ENCODE measurements at places on chromosomes 2 and 18. TPM values are rescaled to one million over a fixed set of nuclear protein-coding genes. Genes with fewer than 3 reads are reported as not detected.

RUFY4 gene
- total RNA-seq: 2.6 TPM

LOXL3 gene
- total RNA-seq: 1.4 TPM

GAREM1 gene
- 0.57 TPM for total RNA-seq

MEIS1 gene
- 9.8 TPM for total RNA-seq

RNF138 gene
- 46.8 TPM for total RNA-seq

ABCG8 gene
- total RNA-seq: under 0.01 TPM

KLHL29 gene
- 1.4 TPM for total RNA-seq

ITGA6 gene
- 38.2 TPM for total RNA-seq

AQP12A gene
- total RNA-seq: not detected

RGPD6 gene
- total RNA-seq: 10.0 TPM

HOXD13 gene
- not detected for total RNA-seq

MRO gene
- 1.4 TPM for total RNA-seq

RFTN2 gene
- 1.4 TPM for total RNA-seq

PLCD4 gene
- 0.57 TPM for total RNA-seq

RAMP1 gene
- total RNA-seq: 6.3 TPM

WDR33 gene
- 39.0 TPM for total RNA-seq

NOP58 gene
- 94.9 TPM for total RNA-seq

MFSD2B gene
- total RNA-seq: 0.19 TPM

PRSS56 gene
- 0.19 TPM for total RNA-seq

MAPK4 gene
- 6.9 TPM for total RNA-seq

TUBB8B gene
- 0.14 TPM for total RNA-seq

CCDC102B gene
- total RNA-seq: 6.1 TPM

NPPC gene
- 8.5 TPM for total RNA-seq

NTSR2 gene
- total RNA-seq: not detected

STARD6 gene
- total RNA-seq: 0.09 TPM

EFHD1 gene
- 0.33 TPM for total RNA-seq

EPHA4 gene
- total RNA-seq: 9.0 TPM

COLEC11 gene
- total RNA-seq: 5.2 TPM

CHRNG gene
- total RNA-seq: 0.57 TPM

GRB14 gene
- total RNA-seq: 0.19 TPM

IL18RAP gene
- total RNA-seq: 3.7 TPM

GPAT2 gene
- total RNA-seq: 0.38 TPM

ZNF516 gene
- total RNA-seq: 5.9 TPM

TTC31 gene
- 10.3 TPM for total RNA-seq

DNAJC5G gene
- total RNA-seq: not detected

ADGRF3 gene
- 0.33 TPM for total RNA-seq

GORASP2 gene
- total RNA-seq: 22.1 TPM

RTN4 gene
- total RNA-seq: 42.9 TPM

BMP10 gene
- total RNA-seq: 0.14 TPM

CNDP1 gene
- total RNA-seq: 0.09 TPM

CIB4 gene
- 0.19 TPM for total RNA-seq
